ENCODE measurements at places on chromosomes 11 and 22.

- DNase-seq, result no peak
Measured at GRCh38 chr11:75001686-75002085, 13.0 kb downstream of the NEU3 start.

- DNase-seq, result no peak
Measured at GRCh38 chr11:68680541-68681231, 3.7 kb upstream of the GAL start.

GRCh38 chr11:73660497-73661034, 14.2 kb downstream of the PLEKHB1 start:
- DNase-seq, result no peak

DNA sequence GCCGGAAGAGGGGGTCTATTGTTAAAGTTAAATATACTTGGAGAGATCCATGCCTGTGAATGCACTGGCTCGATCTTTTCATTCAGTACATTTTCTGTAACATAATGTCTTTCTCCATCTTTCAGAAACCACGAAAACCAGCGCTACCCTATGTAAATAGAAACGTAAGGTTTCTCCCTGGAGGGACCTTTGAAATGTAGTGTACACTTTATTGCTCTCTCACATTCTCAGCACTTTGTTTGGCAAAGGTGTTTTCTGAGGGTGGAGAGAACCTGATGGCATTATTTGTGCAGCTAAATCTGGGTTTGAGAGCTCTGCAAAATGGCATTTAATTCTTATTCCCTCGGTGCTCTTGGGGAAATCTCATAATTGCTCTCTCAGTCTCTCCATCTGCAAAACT, 468.4 kb downstream of the NELL1 start:
- no peak for DNase-seq
